Panc1 (cell line): ENCODE measurements at places on chromosomes 1 and 21.
A peak's percentile ranks its signal among the peaks of the same experiment; 100 is the strongest.

- no peak for DNase-seq
Measured at GRCh38 chr1:231213831-231214573, 27.0 kb upstream of the GNPAT start.

DNA sequence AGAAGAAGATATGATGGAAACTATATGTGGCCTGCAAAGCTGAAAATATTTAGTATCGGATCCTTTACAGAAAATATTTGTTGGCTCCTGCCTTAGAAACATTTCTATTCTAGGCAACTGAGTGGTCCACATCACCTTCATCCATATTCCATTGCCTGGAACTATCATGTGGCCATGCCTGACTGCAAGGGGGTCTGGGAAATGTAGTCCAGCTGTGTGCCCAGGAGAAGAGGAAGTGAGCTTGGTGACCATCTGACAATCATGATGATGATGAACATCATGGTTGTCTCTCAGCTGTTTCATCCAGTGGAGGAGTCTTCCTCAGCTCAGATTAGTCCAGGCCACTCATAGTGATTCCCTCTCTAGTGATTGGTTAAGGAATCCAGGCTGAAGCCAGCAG, 61.8 kb upstream of the IFNLR1 start:
- DNase-seq: no peak

DNA sequence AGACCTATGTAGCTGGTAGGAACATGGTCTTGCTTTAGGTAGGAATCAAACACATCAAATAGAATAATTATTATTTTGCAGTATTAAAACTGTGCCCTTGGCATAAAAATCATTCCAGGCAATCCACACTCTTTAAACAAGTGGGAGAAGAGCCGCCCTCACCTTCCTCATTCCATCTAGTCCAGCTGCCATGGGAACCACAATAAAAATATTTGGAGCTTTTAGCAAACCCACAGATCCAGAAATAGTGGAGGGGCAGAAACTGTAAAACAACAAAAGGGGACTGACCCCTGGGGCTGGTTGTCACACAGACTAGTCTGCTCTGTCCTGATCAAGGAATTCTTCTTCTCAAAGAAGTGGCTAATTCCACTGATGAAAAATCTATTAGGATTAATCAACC, 61.6 kb downstream of the PTPRC start:
- no peak for DNase-seq

DNA sequence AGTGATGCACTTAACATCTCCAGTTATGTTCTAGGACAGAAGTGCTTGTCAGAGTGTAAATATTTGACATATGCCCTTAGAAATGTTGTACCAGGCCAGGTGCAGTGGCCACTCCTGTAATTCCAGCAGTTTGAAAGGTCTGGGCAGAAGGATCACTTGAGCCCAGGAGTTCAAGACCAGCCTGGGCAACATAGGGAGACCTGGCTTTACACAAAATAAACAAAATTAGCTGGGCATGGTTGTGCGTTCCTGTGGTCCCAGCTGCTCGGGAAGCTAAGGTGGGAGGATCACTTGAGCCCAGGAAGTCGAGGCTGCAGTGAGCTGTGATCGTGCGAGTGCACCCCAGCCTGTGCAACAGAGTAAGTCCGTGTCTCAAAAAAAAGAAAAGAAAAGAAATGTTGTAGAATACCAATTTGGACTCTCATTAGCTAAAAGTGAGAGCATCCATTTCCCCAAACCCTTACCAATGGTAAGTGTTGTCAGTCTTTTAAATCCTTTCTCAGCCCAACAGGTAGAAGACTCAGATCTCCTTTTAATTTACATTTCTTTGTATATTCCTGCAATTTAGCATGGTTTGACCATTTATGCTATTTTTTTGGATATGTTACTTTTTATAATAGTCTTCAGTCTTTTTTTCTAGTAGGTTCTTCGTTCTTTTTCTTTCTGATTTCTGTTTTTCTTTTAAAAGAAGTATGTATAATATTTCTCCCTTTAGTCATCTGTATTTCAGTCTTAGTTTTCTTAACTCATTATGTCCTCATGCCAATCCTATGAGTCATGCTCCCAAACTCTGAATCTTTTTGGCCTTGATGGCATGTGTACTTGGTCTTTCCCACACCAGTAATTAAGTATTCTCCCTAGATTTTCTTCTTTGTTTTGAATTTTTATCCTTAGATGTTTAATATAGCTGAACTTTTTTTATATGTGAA, 74.4 kb downstream of the CAMTA1 start:
- DNase-seq: peak; percentile 46

DNA sequence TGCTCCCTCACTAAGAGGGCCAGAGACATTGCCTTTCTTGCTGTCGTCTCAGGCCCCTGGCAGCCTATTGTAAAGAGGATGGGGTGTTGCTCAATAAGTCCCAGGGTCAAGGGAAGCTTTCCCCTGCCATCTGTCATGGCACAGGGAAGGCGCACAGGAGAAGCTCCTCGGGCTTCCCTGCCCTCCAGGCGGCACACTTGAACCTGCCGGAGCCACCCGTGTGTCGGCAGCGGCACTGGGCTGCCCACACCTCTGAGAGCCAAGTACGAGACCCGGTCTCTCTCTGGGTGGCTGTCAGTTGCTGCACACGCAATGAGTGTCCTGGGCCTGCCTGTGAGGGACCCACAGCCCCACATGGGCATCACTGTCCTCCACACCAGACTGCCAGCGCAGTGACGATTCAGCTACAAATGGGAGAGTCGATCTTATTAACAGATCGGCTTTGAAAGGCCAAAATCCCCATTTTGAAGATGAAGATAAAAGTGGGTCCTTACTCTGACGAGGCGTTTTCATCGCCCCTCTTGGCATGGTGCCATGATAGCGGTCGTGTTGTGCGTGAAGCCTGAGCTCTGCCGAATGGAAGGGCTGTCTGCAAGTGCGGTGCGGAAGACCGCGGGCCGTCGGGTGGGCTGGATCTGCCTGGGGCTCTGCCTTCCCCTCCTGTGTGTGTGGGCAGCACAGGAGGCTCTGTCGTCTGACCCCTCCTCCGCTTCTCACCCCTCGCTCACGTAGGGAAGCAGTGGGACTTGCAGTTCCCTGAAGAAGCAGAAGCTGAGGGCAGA, 29.2 kb upstream of the PDXK start:
- no peak for DNase-seq
